A549 treated with RU486 at 1 μM for 4 hours (cell line): ENCODE measurements at places on chromosomes 11 and 22. TPM values are rescaled to one million over a fixed set of nuclear protein-coding genes. Genes with fewer than 3 reads are reported as not detected.

The C11orf42 gene
- not detected in 5 replicates for total RNA-seq

The SUSD2 gene
- 49.5 to 67.2 TPM (median 59.6 TPM) in 5 replicates for total RNA-seq

The SERHL2 gene
- 0.23 to 0.27 TPM (median 0.26 TPM) in 3 of 5 replicates, not detected in the others for total RNA-seq

The P2RY2 gene
- total RNA-seq: 7.5 to 12.3 TPM (median 10.2 TPM) in 5 replicates

The STK33 gene
- 2.5 to 5.6 TPM (median 3.5 TPM) in 5 replicates for total RNA-seq

The POTEH gene
- not detected in 5 replicates for total RNA-seq

The ENDOD1 gene
- total RNA-seq: 9.9 to 15.8 TPM (median 14.5 TPM) in 5 replicates
